Globus pallidus (tissue), 1 donor: ENCODE measurements at places on chromosomes 4 and X.

DNA sequence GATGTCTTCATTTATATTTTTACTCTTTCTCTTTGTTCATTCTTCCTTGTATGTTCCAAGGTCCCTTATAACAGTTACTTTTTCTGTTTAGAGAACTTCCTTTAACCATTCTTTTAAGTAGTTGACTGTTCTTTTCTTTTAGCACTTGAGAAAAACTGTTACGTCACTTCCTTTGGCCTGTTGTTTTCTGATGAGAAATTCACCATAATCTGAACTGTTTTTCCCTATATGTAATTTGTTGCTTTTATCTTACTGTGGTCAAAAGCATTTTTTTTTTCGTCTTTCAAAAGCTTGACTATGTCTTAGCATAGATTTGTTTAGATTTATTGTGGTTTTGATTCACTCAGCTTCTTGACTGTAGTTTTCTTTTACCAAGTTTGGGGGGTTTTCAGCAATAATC lies 1660.3 kb upstream of the PCDH10 start:
- no peak for DNase-seq

DNA sequence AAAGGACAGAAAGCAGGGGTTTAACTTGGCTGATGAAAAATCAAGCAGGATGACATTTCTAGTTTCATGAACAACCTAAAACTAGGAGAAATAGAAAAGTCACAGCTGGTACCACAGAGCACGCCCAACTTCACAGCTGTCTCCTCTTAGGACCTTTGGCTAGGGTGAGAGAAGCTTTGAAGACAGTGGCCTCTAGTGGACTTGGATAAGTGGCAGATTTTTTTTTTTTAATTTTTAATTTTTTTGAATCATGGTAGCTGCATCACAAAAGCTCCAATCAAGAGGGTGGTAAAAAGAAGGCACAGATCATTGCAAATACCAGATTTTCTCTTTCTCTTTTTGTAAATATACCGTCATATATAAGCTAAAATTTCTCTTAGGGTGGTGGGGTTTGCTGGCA lies 20.2 kb upstream of the MAP3K15 start:
- peak; percentile 24 for DNase-seq

- DNase-seq, result no peak
Measured at GRCh38 chrX:41958861-41959260, 35.5 kb upstream of the CASK start.

DNA sequence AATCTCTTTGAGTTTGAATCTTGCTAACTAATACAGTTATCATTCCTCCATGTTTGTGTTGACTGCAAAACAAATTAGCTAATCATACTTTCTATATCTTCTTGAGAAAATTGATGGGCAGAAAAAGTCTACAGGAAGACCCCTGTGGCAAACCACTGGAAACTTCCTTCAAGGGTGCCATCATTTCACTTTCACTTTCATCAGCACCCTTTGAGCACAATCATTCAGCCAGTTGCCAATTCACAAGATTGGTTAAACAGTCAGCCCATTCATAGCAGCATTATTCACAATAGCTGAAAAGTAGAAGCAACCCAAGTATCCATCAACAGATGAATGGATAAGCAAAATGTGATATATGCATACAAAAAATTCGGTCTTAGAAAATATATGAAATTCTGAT lies 101.5 kb downstream of the CCDC160 start:
- peak; percentile 16 for DNase-seq

DNA sequence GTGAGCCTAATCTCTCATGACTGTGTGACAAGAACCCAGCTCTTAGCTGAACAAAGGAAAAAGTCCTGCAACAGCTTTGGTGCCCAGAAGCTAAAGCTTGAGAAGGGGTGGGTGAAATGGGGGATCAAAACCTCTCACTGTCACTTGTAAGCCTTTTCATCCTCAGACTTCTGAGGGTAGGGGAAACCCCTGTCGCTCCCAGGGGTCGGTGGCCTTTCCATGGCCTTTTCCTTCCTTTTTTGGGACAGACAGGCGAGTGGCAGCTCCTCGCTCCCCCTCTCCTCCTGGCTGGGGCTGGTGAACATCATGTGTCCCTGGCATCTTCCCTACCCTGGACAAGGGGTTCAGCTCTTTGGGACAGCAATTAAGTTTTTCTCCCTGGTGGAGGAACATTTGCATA lies 78.2 kb downstream of the FAM47A start:
- no peak for DNase-seq

GRCh38 chrX:11724122-11725017 lies 33.7 kb upstream of the MSL3 start:
- DNase-seq, result peak; percentile 2

GRCh38 chr4:116590648-116591047 lies 494.7 kb downstream of the TRAM1L1 start:
- no peak for DNase-seq

- no peak for DNase-seq
Measured at GRCh38 chr4:139223682-139224317, 46.8 kb upstream of the ELF2 start.

DNA sequence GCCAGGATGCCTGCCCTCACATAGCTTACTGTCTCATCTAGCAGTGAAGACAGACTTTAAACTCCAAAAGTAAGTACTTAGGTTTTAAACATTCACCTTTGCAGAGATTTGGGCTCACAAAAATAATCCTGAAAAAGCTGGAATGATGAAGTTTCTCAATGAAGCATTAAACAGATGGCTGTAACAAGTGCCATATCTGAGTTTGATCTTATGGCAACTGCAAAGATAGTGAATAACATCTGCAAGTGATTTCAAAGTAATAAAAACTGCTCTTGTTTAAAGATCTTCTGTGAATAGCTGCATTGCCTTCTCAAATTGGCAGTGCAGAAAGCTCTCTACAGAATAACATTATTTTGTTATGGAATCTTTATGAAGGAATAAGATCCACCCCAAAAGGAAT lies 271.2 kb upstream of the SMIM31 start:
- DNase-seq, result no peak
